Activated T-cell treated with anti-CD3 and anti-CD28 coated beads, Interleukin-2, amount 50 U/mL, for 4 hours (primary cell): ENCODE measurements at places on chromosomes 12 and 14. TPM values are rescaled to one million over a fixed set of nuclear protein-coding genes. Genes with fewer than 3 reads are reported as not detected.

Gene TTC6
- total RNA-seq: not detected

Gene GALNT8
- 0.29 TPM for total RNA-seq

Gene MUCL1
- total RNA-seq: 0.63 TPM

Gene KRT4
- total RNA-seq: not detected

Gene NXPH4
- total RNA-seq: not detected

Gene FAM90A1
- not detected for total RNA-seq

Gene ZNF26
- total RNA-seq: 19.4 TPM

Gene OVCH1
- total RNA-seq: not detected

Gene IL23A
- 35.1 TPM for total RNA-seq

Gene ETFBKMT
- 0.21 TPM for total RNA-seq

Gene TAS2R13
- total RNA-seq: 0.23 TPM

Gene TPPP2
- total RNA-seq: not detected

Gene POTEM
- not detected for total RNA-seq

Gene SERPINA1
- 4.9 TPM for total RNA-seq

Gene B4GALNT1
- 4.6 TPM for total RNA-seq

Gene SOAT2
- total RNA-seq: 0.54 TPM

Gene ATF7IP
- 33.5 TPM for total RNA-seq

Gene KRT79
- not detected for total RNA-seq

Gene CNTN1
- not detected for total RNA-seq

Gene AMIGO2
- total RNA-seq: 30.4 TPM
